ENCODE measurements at places on chromosomes 6 and 20.

GRCh38 chr6:168374051-168374502 lies 54.5 kb upstream of the DACT2 start:
- no peak for DNase-seq

DNA sequence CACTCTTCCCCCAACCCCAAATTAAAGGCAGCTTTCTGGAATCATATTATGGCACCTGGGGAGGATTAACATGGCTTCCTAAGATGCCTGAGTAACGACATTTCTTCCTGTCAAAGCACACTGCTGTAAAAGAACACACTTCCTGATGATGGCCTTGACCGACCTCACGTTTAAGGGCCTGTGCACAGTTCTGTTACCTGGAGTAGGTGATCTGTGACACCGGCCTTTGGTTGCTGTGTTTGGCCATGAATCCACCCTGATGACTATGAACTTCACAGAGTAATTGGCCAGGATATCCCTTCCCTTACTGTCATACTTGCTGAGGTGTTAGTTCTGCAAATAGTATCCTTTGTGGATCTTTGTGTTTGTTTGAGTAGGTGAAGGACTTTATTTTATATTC lies 45.8 kb downstream of the PLCB4 start:
- no peak for DNase-seq

DNA sequence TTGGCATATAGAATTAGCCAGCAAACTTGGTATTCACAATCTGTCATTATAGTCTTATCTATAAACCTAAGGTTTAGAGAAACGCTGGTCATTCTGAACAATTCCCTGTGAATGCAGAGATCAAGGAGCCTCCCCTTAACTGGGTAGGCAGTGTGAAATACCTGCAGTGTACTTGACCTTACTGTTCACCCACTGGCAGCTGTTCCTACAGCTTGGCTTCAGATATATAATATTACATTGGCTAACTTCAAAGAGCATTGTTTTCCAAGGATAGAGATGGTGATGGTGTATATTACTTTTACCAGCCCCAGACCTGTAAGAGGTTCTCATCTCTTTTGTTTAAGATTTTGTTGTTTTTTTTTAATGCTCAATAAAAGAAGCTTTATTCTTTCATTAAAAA lies 168.3 kb downstream of the ESR1 start:
- DNase-seq = no peak

DNA sequence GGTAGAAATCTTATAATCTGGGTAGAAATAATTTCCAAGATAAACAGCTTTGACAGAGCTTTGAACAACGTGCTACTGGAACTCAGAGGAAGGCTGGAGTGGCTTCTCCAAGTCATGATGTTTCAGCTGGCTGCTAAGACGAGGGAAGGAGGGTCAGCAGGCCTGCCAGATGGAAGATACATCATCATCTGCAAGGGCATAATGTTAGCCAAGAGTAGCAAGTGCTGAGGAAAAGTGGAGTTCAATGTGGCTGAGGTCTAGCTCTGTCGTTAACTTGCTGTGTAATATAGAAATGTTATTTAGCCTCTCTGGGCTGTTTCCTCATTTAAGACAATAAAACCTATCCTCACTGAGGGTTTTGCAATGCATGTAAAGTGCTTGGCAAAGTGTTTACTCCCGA lies 35.1 kb downstream of the RGS17 start:
- no peak for DNase-seq

DNA sequence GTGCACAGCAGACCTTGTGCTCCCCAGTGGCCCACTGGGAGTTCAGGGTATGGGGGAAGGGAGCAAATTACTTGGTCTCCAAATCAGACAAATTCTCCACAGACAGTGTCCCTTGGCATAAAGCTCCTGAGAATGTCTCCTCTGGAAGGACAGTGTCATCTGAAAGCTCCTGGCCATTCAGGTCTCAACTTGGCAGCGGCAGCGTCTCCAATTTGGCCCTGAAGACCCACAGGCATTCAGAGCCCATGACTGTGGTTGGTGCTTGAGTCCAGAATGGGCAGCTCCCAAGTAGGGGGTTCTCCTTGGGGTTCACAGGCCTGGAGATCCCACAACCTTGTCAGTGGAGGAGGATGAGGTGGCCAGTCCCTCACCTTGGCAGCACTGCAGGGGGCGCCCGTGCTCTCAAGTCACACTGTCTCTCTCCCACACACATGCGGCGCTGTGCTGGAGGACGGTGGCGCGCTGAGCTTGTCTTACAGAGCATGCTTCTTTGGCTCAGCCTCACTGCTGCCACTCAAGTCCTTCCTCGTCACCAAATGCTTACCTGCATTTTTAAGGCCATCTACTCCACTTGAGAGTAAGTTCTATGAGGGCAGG lies 20.7 kb downstream of the DYNLRB1 start:
- no peak for DNase-seq

- no peak for DNase-seq
Observed at GRCh38 chr6:53465732-53466131, 79.2 kb downstream of the GCLC start.

- no peak for DNase-seq
Observed at GRCh38 chr6:116136933-116137340, 11.0 kb upstream of the COL10A1 start.

DNA sequence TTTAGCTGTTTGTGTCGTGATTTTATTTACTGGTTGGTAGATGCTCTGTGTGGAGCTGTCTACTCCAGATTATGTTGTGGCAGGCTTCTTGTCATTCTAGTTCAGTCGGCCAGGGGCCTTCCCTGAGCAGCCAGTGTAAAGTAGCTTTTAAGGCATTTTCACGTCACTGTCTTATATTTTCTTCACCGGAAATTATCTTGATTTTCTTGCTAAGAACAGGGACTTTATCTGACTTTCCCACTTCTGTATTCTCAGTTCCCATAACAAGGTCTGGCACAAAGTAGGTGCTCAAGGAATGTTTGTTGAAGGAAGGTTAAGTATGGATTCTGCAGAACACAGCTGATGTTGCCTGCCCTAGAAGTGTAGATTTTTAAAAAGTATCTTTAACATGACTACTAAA lies 868 bp downstream of the LTV1 start:
- DNase-seq = no peak

DNA sequence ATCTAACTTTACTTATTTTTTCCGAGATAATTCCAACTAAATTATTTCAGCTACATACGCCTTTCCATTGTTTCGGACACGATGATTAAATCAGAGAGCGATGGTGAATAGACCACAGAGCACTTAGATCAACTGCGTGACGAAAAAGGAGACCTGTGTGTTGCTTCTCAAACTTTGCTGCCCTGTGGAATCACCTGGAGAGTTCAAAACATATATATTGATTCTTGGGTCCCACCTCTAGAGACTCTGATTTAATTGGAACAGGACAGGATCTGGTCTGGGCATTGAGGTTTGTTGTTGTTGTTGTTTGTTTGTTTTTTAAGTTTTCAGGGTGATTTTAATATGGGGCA lies 401 bp upstream of the TNFRSF21 start:
- no peak for DNase-seq

GRCh38 chr6:152356662-152357061 lies 280.5 kb downstream of the SYNE1 start:
- no peak for DNase-seq

DNA sequence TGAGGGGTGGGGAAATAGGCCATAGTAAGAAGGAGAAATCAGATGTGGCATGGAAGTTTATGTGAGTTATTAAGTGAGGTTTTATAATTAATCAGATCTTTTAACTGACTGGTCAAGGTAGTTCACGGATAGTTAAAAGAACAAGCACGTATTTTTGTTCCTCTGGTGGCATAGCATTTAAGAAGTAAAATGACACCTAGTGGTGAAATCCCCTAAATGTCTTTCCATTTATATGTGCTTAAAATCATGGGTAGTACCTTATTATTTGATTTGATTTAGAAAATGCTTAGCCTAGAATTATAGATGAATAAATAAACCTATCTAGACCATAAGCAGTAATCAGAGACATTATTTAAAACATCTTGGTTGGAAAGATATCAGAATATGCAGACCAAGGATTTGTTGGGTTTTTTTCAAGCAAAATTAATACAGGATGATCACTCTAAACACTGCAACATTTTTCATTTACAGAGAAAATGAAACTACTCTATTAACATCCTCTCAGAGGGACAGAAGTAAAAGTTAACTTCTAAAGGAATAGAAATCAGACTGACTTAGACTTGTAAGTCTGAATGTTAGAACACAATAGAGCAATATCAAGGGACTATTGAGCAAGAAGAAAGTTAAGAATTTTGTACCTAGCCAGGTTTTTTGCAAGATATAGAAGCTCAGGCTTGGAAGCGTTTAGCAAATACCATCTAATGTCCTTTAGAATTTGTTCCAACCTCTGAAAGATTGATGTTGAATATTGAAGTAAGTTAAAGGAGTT lies 81.1 kb downstream of the STXBP5 start:
- peak; percentile 16 for DNase-seq

- no peak for DNase-seq
Observed at GRCh38 chr6:156956286-156956685, 179.1 kb downstream of the ARID1B start.

DNA sequence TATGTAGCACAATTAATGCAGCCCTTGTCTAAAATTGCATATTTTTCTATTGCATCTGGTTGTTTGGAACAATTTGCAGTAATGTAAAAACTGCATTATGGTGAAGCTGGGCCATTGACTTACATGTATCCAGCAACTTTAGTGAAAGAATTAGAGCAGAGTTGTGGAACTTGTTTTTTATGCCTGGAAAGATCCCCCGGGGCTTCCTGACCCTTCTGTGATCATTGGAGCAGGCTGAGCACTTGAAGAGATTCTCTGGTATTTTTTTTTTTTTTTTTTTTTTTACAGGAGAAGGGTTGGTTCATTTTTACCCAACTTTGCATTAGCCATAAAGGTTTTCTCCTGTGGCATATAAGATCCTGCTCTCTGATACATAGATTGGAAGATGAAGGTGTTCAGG lies 45.0 kb downstream of the LIN28B start:
- no peak for DNase-seq

DNA sequence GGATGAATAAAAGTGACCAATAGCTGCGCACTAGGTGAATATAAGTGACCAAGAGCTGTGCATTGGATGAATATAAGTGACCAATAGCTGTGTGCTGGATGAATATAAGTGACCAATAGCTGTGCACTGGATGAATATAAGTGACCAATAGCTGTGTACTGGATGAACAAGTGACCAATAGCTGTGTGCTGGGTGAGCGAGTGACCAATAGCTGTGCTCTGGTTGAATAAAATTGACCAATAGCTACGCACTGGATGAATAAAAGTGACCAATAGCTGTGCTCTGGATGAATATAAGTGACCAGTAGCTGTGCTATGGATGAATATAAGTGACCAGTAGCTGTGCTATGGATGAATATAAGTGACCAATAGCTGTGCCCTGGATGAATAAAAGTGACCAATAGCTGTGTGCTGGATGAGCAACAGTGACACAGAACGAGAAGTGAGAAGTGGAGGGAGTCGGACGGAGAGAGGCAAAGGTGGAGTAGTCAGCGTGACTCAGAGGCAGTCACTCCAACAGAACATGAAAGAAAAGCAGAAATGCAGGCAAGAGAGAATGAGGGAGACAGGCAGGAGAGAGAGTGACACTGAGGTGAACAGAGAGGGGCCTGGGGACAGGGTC lies 38.5 kb downstream of the RBM38 start:
- DNase-seq = no peak

GRCh38 chr6:108675226-108676200 lies 114.8 kb downstream of the FOXO3 start:
- DNase-seq = no peak

- no peak for DNase-seq
Observed at GRCh38 chr6:52261229-52261628, 16.9 kb upstream of the IL17F start.

GRCh38 chr20:25038103-25038410 lies 19.9 kb downstream of the ACSS1 start:
- DNase-seq = no peak

GRCh38 chr6:33688451-33689147 lies 22.9 kb downstream of the UQCC2 start:
- no peak for DNase-seq

- no peak for DNase-seq
Observed at GRCh38 chr20:45323731-45324130, 15.6 kb upstream of the MATN4 start.

DNA sequence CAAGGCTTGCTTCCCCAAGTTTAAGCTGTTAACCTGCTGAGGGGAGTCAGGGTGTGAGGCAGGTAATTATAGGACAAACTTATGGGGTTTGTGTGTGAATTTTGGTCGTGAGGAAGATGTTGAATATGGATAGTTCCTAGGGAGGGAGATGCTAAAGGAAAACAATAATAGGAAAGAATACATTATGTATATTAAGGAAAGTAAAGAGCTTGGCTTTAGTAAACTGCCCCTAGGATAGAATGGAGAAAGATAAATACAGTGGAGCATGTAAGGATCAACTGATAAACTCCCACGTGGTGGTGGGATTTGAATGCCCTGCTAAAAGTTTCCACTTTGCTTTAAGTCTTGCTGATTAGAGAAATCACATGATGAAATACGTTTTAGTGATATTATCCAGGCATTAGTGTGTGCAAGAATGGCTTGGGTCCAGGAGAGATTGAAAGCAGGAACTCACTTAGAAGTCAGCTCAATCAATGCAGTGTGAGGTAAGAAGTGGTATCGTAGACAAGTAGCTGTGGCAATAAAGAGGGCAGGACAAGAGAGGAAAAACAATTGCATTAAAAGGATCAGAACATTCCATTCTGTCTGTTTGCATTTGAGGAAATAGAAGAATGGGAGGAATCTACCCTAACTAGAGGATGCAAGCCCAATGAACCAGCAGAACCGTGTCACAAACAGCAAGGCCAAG lies 52.5 kb downstream of the RPS12 start:
- no peak for DNase-seq

GRCh38 chr6:41489120-41489851 lies 56.9 kb upstream of the FOXP4 start:
- no peak for DNase-seq

- no peak for DNase-seq
Observed at GRCh38 chr20:50540620-50541605, 30.7 kb downstream of the PTPN1 start.

- no peak for DNase-seq
Observed at GRCh38 chr20:25452333-25452732, 44.9 kb downstream of the GINS1 start.

- DNase-seq = peak; percentile 53
Observed at GRCh38 chr6:38493931-38494547, 145.7 kb downstream of the BTBD9 start.

DNA sequence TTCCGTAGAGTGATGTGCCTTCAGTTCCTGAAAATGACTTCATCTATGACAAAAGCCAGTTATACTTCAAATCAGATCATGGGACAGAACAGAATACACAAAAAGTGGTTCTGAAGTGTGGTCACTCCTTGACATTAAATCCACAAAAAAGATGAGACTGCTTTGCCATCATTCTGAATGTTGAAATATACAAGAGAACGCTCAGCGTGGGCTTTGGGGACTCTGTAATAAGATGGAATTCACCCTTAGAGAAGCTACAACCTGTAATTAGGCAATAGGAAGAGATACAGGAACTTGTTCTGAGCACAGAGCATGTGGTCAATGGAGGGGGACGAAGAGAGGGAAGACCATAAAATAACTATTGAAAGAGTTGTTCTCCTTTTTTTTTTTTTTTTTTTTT lies 184.3 kb downstream of the CARMIL1 start:
- DNase-seq = no peak

- no peak for DNase-seq
Observed at GRCh38 chr6:169714595-169714994, 9.7 kb downstream of the PHF10 start.
